ENCODE measurements at places on chromosomes 5 and 9.

- DNase-seq, result no peak
Observed at GRCh38 chr9:29144476-29144875, 1571.2 kb upstream of the C9orf72 start.

- no peak for DNase-seq
Observed at GRCh38 chr9:93173365-93174051, 10.4 kb upstream of the WNK2 start.

GRCh38 chr5:100165309-100165708 lies 369.9 kb upstream of the FAM174A start:
- no peak for DNase-seq

DNA sequence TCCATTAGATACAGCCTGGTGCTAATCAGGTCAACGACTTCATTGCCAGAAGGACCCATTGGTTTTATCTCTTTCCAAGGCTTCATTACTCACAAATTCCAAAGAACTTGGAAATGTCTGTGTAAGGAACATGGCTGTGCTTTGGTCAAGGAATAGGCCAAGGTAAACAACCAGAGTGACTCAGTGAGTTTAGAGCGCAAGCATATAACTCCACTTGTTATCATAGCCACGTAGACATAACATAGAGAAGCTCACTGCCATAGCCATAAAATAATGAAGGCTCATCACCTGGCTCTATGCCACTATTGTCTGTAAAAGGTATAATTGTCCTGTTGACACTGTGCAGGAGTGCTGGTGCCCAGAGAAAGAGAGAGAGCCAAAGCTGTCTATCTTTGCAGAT lies 139.3 kb upstream of the PLCXD3 start:
- DNase-seq, result no peak

DNA sequence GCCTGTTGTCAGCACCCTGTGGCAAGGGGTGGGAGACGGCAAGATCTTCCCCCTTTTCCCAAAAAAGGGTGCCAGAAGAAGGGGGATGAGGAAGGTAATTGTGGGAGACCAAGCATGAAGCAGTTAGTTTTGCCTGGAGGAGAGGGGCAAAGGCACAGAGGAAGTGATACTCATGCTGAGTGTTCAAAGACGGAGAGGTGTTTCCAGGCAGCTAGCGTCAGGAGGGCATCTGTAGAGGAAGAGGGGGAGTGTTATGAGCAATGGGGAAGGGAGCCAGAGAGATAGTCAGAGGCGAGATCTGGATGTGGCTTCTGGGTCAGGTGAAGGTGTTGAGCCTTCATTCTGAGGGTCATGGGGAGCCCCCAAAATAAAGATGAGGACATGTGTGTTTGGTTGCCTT lies 26.9 kb upstream of the ADAM19 start:
- DNase-seq, result peak; percentile 48

DNA sequence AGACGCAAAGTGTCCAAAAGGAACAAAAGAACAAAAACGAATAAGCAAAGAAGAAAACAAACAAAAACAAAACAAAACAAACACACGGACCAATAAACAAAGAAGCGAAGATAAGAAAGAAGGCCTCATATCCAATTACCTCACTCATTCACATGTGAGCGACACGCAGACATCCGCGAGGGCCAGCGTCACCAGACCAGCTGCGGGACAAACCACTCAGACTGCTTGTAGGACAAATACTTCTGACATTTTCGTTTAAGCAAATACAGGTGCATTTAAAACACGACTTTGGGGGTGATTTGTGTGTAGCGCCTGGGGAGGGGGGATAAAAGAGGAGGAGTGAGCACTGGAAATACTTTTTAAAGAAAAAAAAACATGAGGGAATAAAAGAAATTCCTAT lies 28.3 kb upstream of the WWC1 start:
- no peak for DNase-seq

GRCh38 chr5:127008300-127008975 lies 21.9 kb downstream of the MARCHF3 start:
- DNase-seq, result no peak

GRCh38 chr9:107938801-107939386 lies 449.3 kb upstream of the KLF4 start:
- DNase-seq, result no peak

DNA sequence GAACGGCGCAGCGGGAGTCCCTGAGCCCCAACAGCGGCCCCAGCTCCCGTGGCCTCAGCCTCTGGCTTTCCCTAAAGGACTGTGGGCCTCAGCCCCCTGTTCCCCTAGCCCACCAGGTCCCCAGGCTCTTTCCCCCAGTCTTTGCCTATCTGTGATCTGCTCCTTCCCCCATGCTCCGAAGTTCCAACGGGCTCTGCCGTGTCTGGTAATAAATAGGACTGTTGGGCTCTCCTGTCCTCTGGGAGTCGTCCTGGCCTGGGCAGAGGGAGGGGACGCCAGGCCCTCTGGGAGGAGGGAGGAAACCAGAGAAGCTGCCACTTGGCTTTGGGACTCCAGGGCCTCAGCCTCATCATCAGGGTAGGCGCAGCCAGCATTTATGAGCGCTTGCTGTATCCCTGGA lies 28.1 kb downstream of the ADGRD2 start:
- DNase-seq, result no peak

GRCh38 chr9:9949368-9949767 lies 663.4 kb downstream of the PTPRD start:
- no peak for DNase-seq

DNA sequence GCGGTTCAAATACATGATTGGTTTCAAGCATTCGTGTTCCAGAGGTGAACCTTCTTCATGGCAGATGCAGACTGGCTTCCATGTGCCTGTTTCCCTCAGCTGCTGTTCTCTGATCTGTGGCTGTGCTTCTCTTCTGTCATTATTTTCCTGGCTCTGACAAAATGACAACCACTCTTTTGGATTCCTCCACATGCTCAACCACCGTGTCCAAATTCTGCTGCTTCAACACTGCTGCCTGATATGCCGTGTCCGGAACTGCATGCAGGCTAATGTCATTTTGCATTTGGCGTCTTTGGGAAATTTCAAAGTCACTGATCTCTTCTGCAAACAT lies 368.7 kb upstream of the ZNF608 start:
- no peak for DNase-seq

GRCh38 chr9:124320062-124320973 lies 62.6 kb downstream of the NEK6 start:
- DNase-seq, result peak; percentile 9

- DNase-seq, result no peak
Observed at GRCh38 chr5:179225387-179225786, 119.9 kb downstream of the ADAMTS2 start.

DNA sequence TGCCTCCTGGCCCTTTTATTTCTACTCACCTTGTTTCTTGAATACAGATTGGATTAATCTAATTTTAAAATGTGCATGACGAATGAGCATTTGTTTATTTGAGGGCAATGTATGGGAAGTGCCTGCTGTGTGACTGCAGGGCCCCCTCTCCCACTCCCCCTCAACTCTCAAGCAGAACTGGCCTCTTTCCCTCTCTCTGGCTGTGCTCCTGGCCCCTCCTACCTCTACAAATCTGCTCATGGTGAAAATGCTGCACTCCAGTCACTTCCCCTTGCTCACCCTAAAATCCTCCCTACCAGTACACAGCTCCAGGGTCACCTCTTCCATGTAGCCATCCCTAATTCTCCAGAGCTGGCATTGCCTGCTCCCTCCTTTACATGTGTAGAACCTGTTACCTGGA lies 17.2 kb upstream of the NDST1 start:
- DNase-seq, result no peak

- peak; percentile 56 for DNase-seq
Observed at GRCh38 chr5:442335-443238, at the start of gene EXOC3. TSS of gene EXOC3 (plus strand) at chr5:443176. CDS start at chr5:446206, 3,030 bp downstream.

GRCh38 chr5:142810081-142810480 lies 39.9 kb downstream of the ARHGAP26 start:
- no peak for DNase-seq

DNA sequence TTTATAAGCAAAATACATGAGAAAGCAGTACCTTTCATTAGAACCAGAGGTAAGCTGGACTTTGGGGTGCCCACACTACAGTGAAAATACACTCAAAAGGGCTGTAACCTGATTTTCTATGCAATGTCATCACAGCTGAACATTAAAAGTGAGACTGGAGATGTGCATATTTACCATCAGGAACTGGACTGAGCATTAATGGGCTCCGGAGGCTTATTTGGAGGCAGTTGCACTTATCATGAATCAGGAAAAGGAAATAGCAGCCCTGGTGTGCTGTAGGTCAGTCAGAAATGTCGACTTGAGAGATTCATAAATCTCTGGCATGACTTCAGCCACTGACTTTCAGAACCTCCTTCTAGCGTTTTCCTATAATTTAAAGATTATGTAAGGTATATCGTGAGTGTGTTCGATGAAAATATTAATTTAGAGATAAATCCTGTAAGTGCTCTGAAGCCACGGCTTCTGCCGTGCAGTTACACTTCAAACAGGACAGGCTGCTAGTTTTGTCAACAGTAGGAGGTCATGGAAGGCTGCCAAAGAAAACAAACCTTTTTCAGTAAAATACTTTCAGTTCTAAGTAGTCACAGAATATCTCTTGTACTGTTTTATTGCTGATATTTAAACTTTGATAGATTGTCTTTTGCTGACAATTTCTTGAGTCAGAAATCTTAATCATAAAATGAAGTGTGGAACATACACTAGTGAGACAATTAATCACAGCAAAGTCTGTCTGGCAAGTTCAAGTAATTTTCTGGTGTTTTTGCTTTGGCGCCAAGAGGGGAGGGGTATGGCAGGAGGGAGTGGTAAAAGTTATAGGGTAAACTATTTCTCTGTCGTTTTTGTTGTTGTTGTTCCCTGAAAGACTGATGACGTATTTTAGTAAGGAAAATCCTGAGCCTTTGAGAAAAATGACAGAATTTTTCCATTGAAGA lies 939.7 kb downstream of the NR2F1-AS1 start:
- DNase-seq, result no peak

GRCh38 chr5:73302797-73303147 lies 129.8 kb downstream of the TMEM174 start:
- DNase-seq, result no peak

GRCh38 chr9:95024097-95024671 lies 293.3 kb downstream of the FANCC start:
- DNase-seq, result no peak

DNA sequence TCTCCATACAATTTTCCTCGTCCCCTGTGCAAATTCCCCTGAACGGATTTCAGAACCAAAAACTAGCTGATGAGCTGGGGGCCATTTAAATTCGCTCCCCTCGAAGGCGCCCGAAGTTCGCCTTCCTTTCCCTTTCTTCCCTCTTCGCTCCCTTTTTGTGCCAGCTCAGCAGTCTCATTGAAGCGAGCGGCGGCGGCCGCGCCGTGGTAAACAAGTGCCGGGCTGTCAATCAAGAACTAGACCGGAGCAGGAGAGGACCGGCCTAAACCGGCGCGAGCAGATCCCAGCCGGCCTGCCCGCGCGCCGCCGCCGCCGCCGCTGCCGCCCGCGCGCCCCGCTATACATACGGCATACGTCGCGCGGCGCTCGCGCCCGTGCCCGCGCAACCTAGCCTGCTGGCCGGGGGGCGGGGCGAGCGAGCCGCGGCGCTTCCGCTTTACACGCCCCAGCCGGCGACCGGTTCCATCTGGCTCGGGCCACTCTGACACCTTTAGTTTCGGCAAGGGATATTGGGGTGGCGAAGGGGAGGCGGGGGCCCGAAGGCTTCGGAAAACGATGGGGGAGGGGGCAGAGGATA lies 3.1 kb downstream of the ARRDC3 start:
- DNase-seq, result peak; percentile 89

DNA sequence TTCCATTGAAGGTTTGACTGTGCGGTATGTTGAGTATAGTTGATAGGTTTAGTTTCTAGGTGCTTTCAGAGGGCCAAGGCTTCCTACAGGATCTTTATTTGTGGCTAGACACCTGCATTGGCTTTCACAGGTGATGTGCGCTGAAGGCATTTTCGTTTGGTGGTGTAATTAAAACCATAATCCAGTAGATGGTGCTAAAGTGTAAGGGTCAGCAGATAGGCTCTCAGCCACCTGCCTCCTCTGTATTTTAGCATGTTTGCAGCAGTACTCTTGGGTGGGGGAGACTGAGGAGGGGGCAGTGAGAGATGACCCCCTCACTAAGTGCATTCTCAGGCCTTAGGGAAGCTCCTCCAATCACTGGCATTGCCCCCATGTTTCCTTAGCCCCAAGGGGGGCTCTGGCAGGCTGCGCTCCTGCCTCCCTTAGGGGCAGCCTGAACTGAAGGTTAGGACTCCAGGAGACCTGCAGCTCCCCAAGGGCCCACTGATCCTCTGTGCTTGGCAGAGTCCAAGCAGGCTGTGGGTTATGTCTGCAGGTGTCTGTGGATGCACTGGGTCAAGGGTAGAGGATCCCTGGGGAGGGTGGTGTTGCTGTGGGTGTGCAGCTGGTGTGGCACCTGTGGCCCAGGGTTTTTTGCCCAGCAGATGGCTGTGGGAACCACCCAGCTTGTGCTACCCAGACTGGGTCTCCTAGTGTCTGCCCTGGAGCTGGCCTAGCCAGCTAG lies 23.4 kb downstream of the CDK20 start:
- no peak for DNase-seq

DNA sequence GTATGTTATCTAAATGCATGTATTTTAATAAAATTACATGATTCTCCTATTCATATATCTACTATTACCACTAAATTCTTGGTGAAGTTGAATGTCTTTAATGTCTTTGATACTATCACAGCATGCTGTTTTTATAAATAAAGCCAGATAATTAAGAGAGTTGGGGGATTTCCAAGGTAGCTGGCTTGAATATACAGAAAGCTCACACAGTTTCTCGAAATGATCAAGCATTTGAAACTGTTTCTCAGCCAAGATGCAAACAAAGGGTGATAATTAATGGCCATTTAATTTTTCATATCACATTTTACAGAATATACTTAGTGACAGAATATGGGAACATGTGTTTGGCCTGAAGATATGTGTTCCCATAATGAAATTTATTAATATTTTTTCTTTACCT lies 145.6 kb upstream of the CDH12 start:
- DNase-seq, result no peak

- no peak for DNase-seq
Observed at GRCh38 chr5:35131723-35132122, 84.0 kb upstream of the AGXT2 start.

- no peak for DNase-seq
Observed at GRCh38 chr9:136623842-136624183, 38.9 kb upstream of the EGFL7 start.

- DNase-seq, result no peak
Observed at GRCh38 chr5:14172149-14172795, 29.1 kb downstream of the TRIO start.

- DNase-seq, result no peak
Observed at GRCh38 chr9:77432053-77432452, 216.1 kb downstream of the GNA14 start.

DNA sequence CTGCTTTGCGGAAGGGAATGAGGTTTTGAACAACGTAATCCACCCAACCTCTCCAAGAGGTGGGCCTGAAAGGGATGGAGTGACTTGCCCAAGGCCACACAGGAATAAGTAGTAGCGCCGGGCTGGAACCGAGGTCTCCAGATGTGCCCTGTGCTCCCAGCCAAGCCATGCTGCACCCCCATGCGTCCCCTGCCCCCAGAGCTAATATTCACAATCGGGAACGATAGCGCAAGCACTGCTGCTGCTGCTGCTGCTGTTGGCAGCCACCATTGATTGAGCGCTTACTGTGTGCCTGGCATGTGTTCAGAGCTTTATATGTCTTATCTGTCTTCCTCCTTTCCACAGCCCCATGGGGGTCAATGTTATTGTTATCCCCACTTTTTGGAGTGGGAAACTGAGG lies 43.9 kb downstream of the AMBP start:
- no peak for DNase-seq

All from activated CD4-positive, alpha-beta T cell treated with anti-CD3 and anti-CD28 coated beads, Interleukin-2, amount 50 U/mL, for 4 hours (primary cell).